ENCODE measurements at places on chromosomes 2 and 18. TPM values are rescaled to one million over a fixed set of nuclear protein-coding genes. Genes with fewer than 3 reads are reported as not detected.

DOK1 gene
- total RNA-seq: 1.7 TPM

CCDC178 gene
- total RNA-seq: not detected

NAPG gene
- 25.5 TPM for total RNA-seq

SOWAHC gene
- 7.8 TPM for total RNA-seq

RAB12 gene
- 51.2 TPM for total RNA-seq

ATP5MC3 gene
- 335 TPM for total RNA-seq

POTEC gene
- not detected for total RNA-seq

FBLN7 gene
- not detected for total RNA-seq

ZNG1B gene
- 83.1 TPM for total RNA-seq

UGT1A8 gene
- total RNA-seq: not detected

ALPG gene
- not detected for total RNA-seq

All from SJCRH30 (cell line).